ENCODE measurements at places on chromosomes 11 and 22.

DNA sequence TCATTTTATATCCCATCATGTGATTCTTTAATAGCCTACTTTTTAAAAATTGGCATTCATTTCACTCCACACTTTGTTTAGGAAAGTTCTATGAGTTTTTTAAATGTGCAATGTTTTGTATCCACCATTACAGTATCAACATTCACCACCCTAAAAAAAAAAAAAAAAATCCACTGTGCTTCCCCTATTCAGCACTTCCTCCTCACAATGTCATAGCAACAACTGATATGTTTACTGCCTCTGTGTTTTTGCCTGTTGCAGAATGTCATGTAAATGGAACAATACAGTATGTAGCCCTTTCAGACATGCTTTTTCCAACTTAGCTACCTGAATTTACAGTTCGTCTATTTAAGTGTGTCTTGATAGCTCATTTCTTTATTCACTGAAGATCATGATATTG lies 754.2 kb downstream of the FAM181B start:
- DNase-seq: no peak

- no peak for DNase-seq
Measured at GRCh38 chr22:37122598-37123180, 13.2 kb upstream of the TMPRSS6 start.

DNA sequence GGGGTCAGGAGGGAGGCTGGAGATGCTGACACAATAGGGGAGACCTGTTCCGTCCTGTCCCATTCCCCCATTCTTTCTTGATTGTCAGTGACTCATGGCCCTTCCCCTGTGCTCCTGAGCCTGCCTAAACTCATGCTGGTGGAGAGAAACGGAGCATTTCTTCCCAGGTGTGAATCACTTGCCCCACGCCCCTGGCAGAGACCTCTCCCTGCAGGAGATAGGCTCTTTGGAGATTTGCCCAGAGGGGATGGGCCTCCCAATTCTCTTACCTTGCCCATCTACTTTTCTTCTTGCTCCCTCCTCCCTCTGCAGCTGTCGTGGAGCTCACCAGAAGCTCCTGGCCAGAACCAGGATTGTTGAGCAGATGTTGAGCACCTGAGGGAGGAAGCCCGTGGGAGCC lies 121.9 kb upstream of the OR9Q1 start:
- DNase-seq: no peak

- DNase-seq: no peak
Measured at GRCh38 chr11:16169541-16169940, 186.8 kb downstream of the SOX6 start.

GRCh38 chr11:59818572-59818971 lies 8.0 kb upstream of the MRPL16 start:
- no peak for DNase-seq

DNA sequence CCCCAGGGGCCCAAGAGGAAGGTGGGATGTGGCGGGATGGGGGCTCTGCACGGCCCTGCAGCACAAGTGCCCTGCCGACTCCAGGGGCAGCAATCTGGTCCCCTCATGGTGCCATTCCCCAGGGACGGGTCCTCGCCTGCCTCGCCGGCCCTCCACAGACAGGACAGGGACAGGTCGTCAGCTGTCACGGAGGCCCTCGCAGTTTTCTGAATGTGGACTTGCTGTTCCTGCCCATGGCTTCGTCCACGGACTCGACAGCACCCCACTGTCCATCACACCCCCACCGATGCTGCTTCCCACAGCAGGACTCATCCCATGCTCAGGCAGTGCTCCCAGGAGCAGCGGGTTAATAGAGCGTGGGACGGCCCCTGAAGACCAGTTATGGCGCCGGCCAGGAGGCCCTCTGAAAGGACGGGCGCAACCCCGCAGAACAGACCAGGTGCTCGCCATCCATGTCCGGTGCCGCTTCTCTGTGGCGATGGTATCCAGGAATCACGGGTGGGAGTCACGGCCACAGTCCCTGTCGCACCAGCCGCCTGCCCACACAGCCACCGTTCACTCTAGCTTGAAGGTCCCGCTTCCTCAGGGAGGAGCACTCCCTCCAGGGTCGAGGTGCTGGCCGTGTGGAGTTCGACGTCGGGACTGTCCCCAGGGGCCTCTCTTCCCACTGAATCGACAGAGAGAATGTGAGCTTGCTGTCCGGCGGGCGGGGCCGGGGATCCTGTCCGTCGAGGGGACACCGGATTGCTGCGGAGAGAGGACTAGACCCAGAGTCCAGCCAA lies 18.5 kb upstream of the MUC2 start:
- DNase-seq: no peak

DNA sequence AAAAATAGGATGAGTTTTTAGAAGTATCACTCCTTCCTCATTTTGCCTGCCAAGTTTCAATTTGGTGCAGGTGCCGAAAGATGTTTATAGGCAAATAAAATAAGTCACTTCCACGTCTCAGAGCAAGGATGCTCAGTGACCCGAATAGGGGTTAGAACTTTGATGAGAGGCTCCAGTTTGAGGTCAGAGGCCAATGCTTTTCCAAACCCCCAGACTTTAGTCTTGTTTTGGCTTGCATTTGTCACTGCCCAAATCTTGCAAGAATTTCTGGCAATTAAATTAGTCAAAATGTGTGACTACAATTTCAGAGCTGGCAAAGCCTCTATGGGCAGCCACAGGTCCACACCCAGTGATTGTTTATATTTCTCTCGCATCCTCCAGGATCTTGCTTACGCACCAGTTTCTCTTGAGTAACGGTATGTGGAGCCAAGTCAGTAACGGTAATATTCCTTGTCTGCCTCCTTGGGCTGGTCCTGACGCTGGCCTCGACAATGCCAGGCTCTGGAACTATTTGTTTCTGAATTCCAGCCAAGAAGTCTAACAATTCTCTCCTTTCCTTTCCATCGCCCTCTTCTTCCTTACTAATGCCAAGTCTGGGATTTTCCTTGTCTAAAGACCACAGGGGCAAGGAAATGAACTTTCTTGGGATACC lies 9.9 kb upstream of the NUP160 start:
- no peak for DNase-seq

DNA sequence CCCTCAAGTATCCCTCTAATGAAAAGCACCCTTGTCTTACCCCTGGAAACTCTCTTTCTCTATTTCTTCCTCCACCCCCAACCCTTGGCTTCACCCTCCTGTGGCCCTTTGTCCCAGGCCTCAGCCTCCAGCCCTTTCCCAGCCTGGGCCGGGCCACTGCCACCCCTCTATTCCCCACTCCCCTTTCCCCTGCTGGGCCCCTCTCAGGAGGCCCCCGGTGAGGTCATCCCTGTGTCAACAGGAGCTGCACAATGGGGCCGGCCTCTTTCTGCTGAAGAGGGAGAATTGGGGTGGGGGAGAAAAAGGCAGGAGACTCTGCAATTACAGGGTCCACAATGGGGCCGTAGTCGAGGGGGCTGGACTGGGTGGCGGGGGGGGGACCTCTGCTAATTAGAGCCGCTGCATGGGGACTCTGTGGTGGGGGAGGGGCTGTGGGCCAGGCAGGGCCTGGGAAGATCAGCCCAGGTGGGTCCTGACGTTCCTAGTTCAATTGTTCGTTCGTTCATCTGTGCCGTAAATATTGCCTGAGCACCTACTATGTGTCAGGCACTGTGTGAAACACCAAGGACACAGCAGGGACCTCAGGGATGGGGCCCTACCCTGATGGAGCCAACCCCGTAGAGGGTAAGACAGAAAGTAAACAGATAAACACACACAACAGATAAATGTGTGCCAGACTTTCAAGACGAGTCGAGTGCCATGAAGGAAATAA lies 18.5 kb upstream of the MPPED1 start:
- DNase-seq: no peak

GRCh38 chr11:65187971-65188461 lies 6.3 kb downstream of the CAPN1 start:
- no peak for DNase-seq

DNA sequence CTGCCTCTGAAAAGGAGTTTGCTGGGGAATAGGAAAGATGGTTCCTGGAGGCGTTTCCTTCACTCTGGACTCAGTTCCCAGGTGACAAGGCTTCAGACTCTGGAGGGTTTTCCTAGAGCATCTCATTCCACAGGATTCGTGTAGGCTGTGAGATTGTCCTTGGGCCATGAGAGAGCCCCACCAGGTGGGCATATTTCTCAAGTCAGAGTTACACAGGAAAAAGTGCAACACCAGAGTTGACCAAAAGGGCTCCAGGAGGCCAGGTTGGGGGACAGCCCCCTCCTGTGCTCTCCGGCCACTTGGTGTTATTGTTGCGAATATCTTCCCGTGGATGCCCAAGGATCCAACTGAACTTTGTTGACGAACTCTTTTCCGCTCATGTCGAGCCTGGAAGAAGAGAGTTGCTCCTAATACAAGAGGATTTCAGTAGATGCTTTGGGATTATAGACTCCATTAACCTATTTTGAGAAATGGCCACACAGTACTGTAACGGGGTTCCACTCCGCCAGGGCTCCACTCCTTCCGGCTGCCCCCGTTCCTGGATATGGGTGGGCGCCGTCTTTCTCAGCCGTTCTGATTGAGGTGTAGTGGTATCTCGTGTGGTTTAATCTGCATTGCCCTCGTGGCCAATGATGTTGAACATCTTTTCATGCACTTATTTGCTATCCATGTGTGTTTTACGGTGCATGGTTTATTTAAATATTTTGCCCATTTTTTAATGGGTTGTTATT lies 580.3 kb downstream of the BRD1 start:
- no peak for DNase-seq

- no peak for DNase-seq
Measured at GRCh38 chr22:45284705-45285262, at the start of gene UPK3A. TSS of gene UPK3A (plus strand) at chr22:45284949. CDS start at chr22:45285014, 65 bp downstream.

GRCh38 chr22:23789638-23790037 lies 2.9 kb downstream of the SMARCB1 start:
- no peak for DNase-seq

DNA sequence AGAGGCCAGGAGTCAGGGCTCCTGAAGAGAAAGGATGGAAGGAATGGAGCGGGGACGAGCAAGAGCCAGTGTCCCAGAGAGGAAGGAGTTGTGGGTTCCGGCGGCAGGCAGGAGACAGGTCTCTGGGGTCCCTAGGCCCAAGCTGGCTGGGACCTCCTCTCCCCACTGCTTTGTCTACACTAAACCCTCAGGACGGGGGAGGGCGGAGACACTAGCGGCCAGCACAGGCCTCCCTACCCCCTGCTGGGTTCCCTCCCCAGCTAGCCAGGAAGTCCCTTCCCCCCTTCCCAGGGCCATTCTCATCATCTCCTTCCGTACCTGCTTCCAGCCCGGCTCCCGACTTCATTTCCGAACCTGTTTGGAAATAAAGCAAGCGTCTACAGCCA lies 79.5 kb downstream of the ST3GAL4 start:
- no peak for DNase-seq

GRCh38 chr22:47334601-47335000 lies 572.2 kb downstream of the TBC1D22A start:
- no peak for DNase-seq

DNA sequence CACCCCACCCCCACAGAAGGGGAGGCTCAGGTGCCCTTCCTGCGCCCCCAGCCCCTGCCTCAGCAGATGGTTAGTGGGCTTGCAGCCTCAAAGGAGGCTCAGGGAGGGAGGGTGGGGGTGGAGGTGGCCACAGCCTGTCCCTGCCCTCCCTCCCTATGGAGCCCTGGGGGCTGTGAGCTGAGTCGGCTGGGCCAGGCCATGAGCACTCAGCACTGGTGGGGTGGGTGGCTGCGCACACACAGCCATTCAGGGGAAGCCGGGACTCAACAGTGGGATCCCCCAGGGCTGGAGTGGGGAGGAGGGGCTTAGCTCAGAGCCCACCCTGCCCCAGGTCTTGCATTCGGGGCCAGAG lies 50.2 kb downstream of the FLRT1 start:
- DNase-seq: no peak

- no peak for DNase-seq
Measured at GRCh38 chr11:85132851-85133585, 494.1 kb downstream of the DLG2 start.

DNA sequence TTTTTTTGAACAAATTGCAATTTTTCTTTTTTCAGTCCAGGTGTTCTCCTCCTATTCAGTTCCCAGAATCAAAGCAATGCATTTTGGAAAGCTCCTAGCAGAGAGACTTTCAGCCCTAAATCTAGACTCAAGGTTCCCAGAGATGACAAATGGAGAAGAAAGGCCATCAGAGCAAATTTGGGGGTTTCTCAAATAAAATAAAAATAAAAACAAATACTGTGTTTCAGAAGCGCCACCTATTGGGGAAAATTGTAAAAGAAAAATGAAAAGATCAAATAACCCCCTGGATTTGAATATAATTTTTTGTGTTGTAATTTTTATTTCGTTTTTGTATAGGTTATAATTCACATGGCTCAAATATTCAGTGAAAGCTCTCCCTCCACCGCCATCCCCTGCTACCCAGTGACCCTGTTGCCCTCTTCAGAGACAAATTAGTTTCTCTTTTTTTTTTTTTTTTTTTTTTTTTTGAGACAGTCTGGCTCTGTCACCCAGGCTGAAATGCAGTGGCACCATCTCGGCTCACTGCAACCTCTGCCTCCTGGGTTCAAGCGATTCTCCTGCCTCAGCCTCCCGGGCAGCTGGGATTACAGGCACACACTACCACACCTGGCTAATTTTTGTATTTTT lies 6.2 kb upstream of the UBE4A start:
- DNase-seq: no peak

DNA sequence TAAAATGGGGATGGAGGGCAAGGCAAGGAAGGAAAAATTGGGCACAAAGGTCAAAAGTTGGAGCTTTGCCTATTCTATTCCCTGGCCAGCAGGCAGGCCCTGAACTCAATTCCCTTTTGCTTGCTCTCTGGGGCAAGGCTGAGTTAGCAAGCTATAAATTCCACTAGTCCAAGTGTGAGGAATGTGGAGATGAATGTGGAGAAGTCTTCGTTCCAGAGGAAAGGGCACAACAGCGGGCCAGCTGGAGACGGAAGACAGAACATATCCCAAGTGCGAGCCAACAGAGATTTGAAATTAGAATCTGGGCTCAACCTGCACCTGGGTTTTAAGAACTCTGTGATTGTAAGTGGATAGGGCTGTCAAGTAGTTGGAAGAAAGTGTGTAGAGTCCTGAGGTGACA lies 29.5 kb upstream of the FZD4 start:
- no peak for DNase-seq

- no peak for DNase-seq
Measured at GRCh38 chr22:44442186-44442815, 55.7 kb downstream of the RTL6 start.

DNA sequence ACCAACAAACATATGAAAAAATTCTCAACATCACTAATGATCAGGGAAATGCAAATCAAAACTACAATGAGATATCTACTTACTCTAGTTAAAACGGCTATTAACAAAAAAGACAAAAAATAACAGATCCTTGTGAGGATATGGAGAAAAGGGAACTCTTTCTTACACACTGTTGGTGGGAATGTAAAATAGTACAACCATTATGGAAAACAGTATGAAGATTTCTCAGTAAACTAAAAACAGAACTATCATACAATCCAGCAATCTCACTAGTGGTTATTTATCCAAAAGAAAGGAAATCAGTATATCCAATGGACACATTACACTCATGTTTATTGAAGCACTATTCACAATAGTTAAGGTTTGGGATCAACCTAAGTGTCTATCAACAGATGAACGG lies 3.9 kb downstream of the HBE1 start:
- DNase-seq: no peak
